ENCODE measurements at places on chromosomes 11 and 22. TPM values are rescaled to one million over a fixed set of nuclear protein-coding genes. Genes with fewer than 3 reads are reported as not detected.

Gene HORMAD2
- total RNA-seq = not detected

DNA sequence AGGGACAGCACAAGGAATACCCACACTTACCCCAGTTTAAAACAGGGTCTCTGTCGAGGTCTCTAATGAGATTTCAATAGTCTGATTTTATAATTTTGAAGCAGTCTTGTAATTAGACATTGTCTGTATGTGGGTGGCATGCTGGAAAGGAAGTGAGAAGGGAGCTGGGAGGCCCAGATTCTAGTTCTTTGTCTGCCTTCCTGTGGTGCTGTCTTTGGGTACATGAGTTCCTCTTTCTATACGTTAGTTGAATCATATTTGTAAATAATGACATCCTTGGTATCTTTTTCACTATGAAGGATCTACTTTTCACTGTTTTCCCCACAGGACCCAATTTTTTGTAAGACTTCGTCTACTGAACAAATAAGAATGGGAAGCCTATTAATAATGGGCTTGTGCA, 42.0 kb upstream of the TENM4 start:
- no peaks in the 10 kb centered on the region for H3K4me1 ChIP-seq
- H3K4me3 ChIP-seq = no peak overlapping the region
- no peak overlapping the region for H3K27ac ChIP-seq
- H3K36me3 ChIP-seq = no peaks in the 10 kb centered on the region
- DNase-seq = no peak

GRCh38 chr22:19495562-19496323, 16.0 kb downstream of the CDC45 start:
- peaks cover 50% of the 10 kb centered on the region for H3K36me3 ChIP-seq
- no peaks in the 10 kb centered on the region for H3K27me3 ChIP-seq
- DNase-seq = no peak
- peaks cover 8% of the 10 kb centered on the region for H3K4me1 ChIP-seq

GRCh38 chr11:131770801-131771200, 400.4 kb downstream of the NTM start:
- DNase-seq = no peak
- no peaks in the 10 kb centered on the region for H3K27me3 ChIP-seq
- H3K4me1 ChIP-seq = no peaks in the 10 kb centered on the region
- no peak overlapping the region for H3K4me3 ChIP-seq
- H3K36me3 ChIP-seq = no peaks in the 10 kb centered on the region

GRCh38 chr11:77438487-77438886, 35.4 kb downstream of the PAK1 start:
- no peak for DNase-seq
- no peaks in the 10 kb centered on the region for H3K4me1 ChIP-seq

DNA sequence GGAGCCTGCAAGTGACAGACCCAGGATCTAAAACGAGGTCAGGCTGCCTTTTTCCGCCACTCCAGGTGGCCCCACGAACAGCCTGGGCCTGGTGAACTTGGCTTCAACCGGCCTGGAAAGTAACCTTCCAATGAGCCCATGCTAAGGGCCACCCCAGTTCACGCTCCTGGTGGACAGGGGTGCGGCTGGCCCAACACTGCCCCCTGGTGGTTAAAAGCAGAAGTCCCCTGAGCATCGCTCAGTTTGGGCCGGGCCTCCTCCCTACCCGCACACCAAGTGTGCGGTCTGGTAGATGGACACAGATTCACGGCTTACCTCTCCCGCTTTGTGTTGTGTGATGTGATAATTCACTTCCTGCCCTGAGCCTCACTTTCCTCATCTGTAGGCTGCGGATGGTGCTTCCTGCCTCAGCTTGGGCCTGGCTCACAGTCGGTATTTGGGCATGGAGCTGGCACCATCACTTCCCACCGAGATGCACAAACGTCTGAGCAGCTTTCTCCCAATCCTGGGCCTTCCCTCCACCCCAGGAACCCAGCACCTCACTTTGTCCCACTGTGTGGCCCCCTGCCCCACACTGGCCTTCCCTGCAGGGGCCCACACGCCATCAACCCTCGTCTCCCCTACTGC, 13.7 kb upstream of the SEC14L3 start:
- H3K27ac ChIP-seq = no peak overlapping the region
- no peaks in the 10 kb centered on the region for H3K4me1 ChIP-seq
- H3K4me3 ChIP-seq = no peak overlapping the region

Measured in activated CD8-positive, alpha-beta T cell treated with anti-CD3 and anti-CD28 coated beads for 36 hours (primary cell).